ENCODE measurements at places on chromosomes 3 and 15. TPM values are rescaled to one million over a fixed set of nuclear protein-coding genes. Genes with fewer than 3 reads are reported as not detected.

The TFDP2 gene
- 97.3 TPM for polyA plus RNA-seq

The EXD1 gene
- not detected for polyA plus RNA-seq

The ARPP21 gene
- 1.4 TPM for polyA plus RNA-seq

The USP50 gene
- 1.6 TPM for polyA plus RNA-seq
